Activated T-cell treated with anti-CD3 and anti-CD28 coated beads, Interleukin-2, amount 50 U/mL, for 72 hours (primary cell): ENCODE measurements at places on chromosomes 11 and 22.

DNA sequence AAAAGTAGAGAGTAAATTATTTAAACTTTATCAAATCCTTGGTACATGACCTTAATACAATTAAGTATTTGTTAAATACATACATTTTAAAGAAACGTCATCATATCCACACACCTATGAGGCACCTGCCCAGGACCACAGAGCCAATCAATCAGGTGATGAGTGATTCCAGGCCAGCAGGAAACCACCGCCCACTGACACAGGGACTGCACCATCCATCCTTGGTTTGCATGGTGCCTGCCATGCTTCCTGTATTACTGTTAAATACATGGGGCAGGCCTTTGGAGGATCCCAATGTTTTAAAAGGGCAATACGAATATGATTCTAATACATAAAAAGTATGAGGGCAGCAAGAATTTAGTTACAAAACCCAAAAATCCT lies 7.0 kb upstream of the TBC1D10A start:
- DNase-seq = no peak

- no peak for DNase-seq
Measured at GRCh38 chr11:86117712-86118063, 48.8 kb upstream of the PICALM start.

- peak; percentile 34 for DNase-seq
Measured at GRCh38 chr22:21726650-21727049, 8.9 kb downstream of the YPEL1 start.

DNA sequence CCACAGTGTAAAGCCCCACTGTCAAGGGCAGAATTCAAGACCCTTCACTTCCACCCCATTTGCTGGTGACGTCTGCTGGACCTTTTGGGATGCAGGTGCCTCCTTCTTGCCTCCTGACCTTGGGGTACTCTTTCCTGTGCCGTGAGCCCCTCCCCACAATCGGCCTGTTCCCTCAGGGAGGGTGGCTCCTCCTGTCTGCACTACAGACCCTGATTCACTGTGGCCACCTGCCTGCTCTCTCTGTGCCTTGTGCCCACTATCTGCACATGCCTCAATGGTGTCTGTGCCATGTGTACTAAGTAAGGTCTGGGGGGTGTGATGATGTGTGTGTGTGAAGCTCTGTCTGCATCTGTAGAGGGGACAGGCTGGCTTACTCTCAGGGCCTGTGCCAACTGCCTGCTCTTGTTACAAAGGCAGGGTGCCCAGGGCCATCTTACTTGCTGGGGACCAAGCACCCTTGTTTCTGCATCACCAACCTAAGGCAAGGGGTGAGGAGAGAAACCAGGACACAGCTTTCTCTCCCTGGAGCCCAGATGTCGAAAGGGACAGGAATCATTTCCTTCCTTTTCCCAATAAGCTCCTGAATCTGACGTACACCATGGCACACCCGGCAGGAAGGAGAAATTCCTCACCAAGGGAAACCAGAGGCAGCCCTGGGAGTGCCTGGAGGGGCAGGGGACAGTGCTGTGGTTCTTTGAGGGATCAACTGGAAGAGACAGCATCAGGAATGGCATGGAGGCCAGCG lies 3.7 kb downstream of the PPM1F start:
- DNase-seq = no peak

DNA sequence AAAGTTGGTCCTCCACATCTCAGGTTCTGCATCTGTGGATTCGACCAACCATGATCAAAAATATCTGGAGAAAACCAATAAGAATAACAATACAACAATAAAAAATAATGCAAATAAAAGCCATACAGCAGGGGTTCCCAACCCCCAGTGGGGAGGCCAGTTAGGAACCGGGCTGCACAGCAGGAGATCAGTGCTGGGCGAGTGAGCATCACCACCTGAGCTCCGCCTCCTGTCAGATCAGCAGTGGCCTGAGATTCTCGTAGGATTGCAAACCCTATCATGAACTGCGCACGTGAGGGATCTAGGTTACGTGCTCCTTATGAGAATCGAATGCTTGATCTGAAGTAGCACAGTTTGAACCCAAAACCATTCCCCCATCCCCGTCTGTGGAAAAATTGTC lies 25.4 kb upstream of the MYO18B start:
- no peak for DNase-seq

DNA sequence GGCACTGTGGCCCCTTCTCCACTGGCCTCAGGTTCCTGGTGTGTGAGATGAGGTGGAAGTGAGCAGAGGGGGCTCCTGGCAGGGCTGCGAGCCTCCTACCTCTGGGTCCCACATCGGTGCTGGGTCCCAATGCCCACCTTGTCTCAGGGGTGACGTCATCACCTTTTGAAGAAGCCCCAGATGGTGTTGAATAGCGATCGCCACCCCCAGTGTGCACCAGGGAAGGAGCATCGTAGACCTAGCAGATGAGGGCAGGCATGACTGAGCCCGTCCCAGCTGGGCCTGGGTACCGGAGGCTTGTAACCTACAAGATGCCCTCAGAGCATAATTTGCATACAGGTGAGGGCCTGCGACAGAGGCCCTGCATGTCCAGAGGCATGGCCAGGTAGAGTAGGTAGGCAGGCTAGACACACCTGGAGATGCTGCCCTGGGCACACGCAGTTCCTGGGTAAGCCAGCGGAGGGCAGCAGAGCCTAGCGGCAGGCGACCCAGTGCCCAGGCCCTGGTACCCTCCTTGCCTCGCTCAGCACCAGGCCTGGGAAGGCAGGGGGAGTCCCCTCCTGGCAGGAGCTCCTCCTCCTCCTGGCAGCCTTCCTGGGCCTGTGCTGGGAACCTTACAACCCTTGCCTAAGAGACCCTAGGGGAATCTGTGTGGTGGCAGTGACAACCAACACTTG lies 52.5 kb downstream of the TPCN2 start:
- DNase-seq = peak; percentile 68

GRCh38 chr11:112972399-112973145 lies 11.4 kb downstream of the NCAM1 start:
- DNase-seq = no peak

- DNase-seq = no peak
Measured at GRCh38 chr11:86977441-86978050, 22.4 kb upstream of the FZD4 start.
